Astrocyte (in vitro differentiated cells and primary cell): ENCODE measurements at places on chromosomes 7 and 10. TPM values are rescaled to one million over a fixed set of nuclear protein-coding genes. Genes with fewer than 3 reads are reported as not detected.
A peak's percentile ranks its signal among the peaks of the same experiment; 100 is the strongest.

- no peak for DNase-seq
Measured at GRCh38 chr10:47152861-47153349, 147.1 kb upstream of the GDF10 start.

GRCh38 chr10:99916776-99917175 is 93.0 kb downstream of the DNMBP start:
- no peak for DNase-seq

GRCh38 chr10:99938563-99938962 is 71.2 kb downstream of the DNMBP start:
- peak; percentile 50 for DNase-seq

- DNase-seq, result no peak
Measured at GRCh38 chr7:110831419-110831818, 259.5 kb upstream of the LRRN3 start.

- peak; percentile 98 for DNase-seq
Measured at GRCh38 chr7:117098457-117098856, 145.2 kb downstream of the ST7 start.

DNA sequence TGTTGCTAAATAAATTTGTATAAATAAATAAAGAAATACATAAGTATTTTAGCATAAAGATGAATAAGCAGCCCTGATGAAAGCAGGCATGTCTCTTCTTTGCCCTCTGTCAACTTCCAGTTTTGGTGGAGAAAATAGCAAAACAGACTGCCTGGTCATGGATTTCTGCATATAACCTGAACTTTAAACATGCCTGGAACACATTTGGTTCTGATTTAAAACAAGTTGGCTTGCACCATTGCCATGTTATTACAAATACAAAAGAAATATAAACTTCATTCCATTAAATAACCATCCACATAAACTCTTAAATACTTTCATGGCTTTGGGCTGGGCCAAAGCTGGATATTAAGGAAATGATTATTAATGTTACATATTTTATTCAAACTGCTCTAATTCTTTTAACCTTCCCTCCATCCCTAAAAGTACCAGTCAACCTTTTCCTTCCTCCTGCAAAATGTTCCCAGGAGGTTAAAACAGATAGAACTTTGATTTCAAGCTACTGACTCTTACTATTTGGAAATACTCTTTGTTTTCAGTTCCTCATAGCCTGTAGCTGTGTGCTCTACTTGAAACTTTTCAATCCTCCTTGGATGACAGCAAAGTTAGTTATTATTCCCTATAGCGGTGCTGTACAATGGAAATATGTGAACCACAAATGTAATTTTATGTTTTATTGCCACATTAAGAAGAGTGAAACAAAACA is 96.3 kb downstream of the BICC1 start:
- DNase-seq, result no peak

- peak; percentile 88 for DNase-seq
Measured at GRCh38 chr10:58743466-58744115, 230.9 kb downstream of the BICC1 start.

GRCh38 chr10:1210667-1211066 is 154.5 kb downstream of the WDR37 start:
- DNase-seq, result no peak

GRCh38 chr10:112957640-112958092 is 7.6 kb downstream of the TCF7L2 start:
- peak; percentile 48 for DNase-seq

DNA sequence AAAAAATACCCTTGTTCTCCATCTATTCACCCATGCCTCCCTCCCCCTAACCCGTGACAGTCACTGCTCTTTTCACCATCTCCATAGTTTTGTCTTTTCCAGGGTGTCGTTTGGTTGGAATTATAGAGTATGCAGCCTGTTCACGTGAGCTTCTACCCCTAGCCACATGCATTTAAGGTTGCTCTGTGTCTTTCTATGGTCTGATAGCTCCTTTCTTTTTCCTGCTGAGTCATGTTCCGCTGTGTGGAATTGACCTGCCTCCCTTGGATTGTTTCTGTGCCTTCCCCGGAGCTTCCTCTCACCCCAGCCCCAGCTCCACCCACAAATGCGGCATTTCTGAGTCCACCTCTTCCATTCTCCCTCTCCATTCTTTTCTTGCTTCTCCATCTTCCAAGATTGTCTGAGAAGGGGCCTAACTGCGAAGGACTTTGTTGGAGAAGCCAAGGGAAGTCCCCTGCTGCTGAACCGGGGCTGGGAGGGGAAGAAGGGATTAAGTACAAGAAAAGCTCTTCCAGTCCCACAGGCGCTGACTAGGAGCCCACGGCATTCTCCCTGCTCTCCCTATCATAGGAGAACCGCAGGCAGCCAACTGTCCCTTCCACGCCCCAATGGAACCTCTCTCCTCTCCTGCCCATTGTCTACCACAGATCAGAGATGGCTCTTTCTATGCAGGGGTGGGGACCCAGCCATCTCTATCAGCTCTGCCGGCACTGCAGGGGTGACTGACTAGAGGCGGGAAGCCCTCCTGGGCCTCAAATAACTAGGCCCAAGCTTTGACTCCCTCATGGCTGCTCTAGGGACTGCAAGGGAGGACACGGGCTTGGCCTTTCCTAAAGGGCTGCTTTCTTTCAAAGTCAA is 87.5 kb upstream of the ANLN start:
- DNase-seq, result peak; percentile 39

DNA sequence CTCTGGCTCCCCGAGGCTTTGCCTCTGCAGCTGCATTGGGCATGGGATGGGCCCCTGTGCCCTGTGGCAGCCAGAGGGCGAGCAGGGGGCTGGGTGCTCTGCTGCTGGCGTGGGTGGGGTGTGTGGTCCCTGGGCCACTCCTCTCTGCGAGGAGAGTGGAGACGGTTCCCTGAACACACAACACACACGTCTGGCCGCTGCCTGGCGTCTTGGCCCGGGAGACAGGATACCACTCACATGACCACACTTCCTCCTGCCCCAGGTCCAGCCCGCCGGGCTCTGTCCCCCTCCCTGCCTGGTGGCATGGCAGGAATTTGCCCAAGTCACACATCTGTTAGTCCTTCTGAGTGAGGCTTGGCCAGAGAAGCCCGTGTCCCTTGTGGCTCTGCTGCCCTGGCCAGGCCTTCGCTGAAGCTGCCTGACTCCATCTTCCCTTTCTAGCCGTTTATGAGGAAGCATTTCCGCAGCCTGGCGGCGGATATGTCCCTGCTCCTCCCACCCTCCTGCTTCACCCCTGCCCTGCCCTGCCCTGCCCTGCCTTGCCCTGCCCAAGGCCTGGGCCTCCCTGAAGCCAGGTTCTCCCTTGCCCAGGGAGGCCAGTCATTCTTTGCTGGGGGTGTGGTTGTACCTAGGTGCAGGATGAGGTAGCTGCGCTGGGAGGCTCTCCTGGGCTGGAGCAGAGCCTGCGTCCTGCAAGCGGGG is 3.0 kb downstream of the BRI3 start:
- DNase-seq, result peak; percentile 60

- DNase-seq, result no peak
Measured at GRCh38 chr7:158431055-158431940, 156.3 kb downstream of the PTPRN2 start.

DNA sequence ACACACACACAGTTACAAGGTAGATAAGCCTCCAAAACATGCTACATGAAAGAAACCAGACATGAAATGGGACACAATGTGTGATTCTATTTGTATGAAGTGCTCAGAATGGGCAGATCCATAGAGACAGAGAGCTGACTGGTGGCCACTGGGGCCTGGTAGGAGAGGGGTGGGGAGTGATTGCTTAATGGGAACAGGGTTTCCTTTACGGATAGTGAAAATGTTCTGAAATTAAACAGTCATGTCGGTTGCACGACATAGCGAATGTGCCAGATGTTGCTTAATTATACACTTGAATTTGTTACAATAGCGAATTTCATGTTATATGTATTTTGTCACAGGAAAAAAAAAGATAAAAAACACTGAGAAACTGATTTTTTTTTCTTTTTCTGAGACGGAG is 122.3 kb downstream of the SPDYE5 start:
- DNase-seq, result no peak

GRCh38 chr7:94368371-94368791 is 26.3 kb upstream of the COL1A2 start:
- peak; percentile 86 for DNase-seq

DNA sequence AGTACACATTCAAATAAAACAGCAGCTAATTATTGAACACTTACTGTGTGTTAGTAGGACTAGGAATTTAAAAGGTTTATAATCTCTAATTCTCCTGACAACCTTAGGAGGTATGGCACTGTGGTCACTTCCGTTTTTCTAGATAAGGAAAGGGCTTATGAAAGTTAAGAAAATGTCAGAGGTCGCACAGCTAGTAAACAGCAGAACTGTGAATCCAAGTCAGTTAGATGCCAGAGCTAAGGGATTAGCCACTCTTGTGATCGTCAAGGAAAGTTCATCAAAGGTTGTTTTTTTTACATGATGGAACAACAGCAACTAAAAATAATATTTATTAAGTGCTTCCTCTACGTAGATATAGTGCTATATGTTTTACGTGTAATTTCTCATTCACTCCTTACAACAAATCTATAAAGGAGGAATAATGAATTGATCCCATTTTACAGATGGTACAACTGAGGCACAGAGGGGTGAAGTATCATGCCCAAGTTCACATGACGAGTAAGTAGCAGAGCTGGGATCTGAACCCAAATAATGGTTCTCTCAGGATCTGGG is 84.9 kb downstream of the NAMPT start:
- no peak for DNase-seq

DNA sequence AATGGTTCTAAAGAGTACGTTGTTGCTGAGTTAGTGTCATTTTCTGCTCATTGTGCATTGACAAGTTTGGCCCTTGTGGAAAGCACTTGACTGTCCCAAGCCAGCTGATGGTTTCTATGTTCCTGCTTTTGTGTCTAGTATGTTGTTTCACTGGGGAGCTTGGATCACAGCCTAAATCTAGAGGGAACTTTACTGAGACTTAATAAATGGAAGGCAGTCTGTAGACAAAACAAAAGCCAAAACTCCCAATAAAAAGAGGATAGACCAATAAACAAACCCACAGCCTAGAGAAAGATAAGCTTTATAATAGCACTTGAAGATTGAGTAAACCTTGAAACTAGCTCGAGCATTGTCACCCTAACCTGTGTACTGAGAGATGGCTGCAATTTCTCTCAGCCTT is 196.8 kb downstream of the ADRA2A start:
- DNase-seq, result no peak

- DNase-seq, result no peak
Measured at GRCh38 chr7:70347463-70348254, 749.4 kb downstream of the AUTS2 start.

DNA sequence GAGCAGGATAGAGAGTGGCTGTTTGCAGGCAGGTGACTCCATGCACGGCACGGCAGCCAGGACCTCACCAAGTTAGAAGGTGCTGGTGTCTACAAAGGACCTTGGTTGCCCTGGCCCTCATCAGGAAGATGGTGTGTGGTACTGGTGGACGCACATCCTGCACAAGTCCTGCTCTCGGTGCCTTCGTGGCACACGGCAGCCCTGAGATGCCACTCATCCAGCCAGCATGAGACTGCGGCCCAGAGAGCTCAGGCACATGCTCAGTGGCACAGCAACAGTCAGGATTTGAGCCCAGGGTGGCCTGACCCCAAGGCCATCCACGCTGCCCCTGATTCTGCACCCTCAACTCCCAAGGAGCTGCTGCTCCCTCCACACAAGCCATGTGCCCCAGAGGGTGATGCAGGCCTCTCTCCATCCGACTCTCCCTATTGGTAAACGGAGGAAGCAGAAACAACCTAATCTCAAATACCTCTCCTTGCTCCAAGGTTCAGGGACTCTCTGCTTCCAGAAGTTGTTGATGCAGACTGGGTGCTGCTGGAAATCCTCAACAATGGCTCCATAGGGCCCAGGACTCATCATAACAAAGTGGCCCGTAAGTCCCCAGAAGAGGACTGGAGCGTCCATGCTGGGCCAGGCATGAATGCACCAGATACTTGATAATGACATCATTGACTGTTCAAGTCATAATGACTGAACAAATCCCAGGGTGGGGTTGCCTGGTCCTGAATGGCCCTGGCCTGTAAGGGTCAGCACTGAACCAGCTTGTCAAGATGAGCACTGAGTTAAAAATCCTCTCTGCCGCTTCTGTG is 93.6 kb downstream of the ARHGAP22 start:
- DNase-seq, result no peak

The LBX1 gene
- not detected in 2 replicates for total RNA-seq

The HHEX gene
- total RNA-seq, result not detected in 2 replicates

The HOXA5 gene
- total RNA-seq, result not detected in 2 replicates

The PTN gene
- 11.1 and 17.2 TPM in 2 replicates for total RNA-seq

The IFIT1B gene
- not detected in 2 replicates for total RNA-seq

The CYP3A7 gene
- not detected in 2 replicates for total RNA-seq

The VWA2 gene
- total RNA-seq, result 0.25 TPM in 1 of 2 replicates, not detected in the other
